ENCODE measurements at places on chromosomes 6 and 20.
A peak's percentile ranks its signal among the peaks of the same experiment; 100 is the strongest.

DNA sequence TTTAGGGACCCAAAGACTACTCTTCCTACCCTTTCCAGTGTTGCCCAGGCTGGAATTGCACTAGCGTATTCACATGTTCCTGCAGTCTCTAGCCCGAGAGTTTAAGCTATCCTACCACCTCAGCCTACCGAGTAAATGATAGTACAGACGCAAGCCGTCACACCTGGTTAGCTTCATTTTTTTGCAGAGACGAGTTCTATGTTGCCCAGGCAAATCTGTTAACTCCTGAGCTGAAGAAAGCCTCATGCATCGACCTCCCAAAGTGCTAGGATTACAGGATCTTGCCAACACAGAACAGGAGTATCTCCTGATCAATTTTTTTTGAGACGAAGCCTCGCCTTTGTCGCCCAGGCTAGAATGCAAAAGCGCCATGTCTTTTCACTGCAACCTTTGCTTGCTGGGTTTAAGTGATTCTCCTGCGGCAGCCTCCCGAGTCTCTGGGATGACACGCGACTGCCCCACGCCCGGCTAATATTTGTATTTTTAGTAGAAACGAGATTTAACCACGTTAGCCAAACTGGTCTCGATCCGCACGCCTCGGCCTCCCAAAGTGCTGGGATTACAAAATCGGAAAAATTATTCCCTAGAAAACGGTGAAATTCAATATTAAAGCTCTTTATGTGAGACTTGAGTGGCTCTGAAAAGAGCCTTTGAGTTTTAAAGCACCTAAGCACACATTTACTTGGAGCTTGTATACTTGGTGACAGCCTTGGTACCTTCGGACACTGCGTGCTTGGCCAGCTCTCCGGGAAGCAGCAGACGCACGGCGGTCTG is 128.5 kb downstream of the HFE start:
- DNase-seq = no peak

DNA sequence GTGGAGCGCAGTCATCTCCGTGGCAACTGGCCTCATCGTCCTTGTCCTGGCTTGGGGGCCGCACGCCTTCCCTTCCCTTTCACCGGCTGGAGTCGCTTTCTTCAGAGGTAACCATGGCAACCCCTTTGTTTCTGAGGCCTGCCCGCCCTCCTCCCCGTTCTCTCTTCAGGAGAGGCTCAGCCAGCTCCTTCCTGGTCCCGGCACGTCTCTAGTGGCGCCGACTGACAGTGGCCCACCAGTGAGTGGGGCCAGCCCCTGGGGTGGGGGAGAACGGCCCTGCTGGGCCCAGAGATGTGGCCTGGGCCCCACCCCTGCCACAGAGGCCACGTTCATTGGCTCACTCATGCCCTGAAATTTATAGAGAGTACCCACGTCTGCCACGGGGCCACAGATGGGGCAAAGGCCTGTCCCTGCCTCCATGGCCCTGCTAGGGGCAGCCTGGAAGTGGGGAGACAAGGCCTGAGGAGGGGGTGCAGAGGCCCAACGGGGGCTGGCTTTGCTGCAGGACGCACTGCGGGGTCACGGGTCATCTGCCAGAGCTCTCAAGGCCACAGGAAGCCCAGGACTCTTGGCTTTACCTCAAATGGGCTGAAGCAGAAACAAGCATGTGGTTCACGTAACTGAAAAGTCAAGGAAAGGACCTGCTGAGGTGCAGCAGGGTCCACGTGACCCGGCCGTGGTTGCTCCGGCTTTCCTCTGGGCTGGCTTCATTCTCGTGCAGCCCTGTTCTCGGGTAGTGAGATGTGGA is 1.4 kb upstream of the OSBPL2 start:
- DNase-seq = peak; percentile 49

DNA sequence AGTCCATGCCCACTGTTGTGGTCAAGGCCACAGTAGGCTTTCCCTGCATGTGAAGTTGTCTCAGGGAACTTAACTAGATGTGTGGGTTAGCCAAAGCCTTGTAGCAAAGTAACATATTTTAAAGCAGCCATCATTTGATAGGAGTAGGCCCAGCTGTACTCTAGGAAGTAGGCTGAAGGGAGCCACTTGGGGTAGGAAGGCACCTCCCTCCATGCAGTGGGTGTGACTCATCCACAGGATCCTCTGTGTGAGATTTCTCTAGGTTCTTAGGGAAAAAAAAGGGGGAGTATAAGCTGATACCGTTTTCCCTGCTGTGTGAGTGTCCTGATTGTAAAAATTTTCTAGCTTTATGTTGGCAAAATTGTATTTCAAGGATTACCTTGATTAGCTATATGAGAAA is 44.7 kb downstream of the VAPB start:
- DNase-seq = no peak

DNA sequence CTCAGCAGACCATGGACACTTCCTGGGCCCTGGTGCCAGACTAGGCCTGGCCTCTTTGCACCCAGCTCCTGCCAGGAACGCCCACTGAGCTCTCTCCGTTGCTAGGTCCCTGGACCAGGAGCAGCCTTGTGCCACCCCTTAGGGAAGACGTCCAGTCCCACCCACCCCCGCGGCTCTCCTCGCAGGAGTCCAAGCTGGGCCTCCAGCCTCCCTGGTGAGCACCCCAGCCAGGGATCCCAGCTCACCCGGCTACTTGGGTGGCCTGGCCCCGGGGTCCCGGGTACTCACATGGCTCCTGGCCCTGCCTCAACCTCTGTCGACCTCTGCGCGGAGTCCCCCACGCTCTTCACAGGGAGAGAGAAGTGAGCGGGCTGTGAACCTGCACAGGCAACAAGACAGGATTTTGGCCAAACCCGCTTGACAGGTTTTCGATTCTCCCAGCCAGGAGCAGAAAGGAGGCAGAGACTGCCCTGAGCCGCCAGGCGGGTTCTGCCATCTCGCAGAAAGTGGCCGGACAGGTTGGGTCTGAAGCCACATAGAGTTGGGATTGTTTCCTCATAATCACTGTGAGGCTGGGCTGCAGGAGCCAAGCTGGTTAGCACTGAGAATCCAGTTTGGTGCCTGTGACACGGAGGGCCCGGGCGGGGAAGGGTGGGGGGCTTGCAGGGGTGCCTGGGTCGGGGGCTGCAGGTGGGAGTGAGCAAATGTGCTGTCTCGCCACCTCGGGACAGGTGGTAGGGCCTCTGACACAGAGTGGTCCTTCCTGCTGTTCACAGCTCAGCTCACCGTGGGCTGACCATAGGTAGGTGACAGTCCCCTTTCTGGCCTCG is at the start of gene RBBP8NL:
Gene RBBP8NL (minus strand): TSS at position 368 of the 830 bp plus-strand sequence. CDS start 7,892 bp downstream, outside the sequence.
- DNase-seq = no peak

DNA sequence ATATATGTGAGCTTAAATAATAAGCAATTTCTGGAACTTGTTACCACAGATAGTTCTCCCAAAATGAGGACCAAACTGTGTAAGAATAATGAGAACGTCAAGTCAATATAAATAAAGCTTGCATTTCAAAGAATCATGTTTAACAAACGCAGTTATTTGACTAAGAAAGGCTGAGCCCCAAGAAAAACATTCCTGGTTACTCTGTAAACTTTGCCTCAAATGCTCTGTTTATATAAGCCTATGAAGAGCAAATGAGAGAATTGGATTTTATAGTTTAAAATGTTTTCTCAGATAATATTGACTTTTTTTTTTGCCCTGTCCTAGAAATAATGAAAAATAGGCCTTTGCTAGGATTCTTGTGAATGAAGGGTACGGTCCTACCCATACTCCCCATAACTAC is 81.3 kb downstream of the C6orf52 start:
- DNase-seq = no peak

DNA sequence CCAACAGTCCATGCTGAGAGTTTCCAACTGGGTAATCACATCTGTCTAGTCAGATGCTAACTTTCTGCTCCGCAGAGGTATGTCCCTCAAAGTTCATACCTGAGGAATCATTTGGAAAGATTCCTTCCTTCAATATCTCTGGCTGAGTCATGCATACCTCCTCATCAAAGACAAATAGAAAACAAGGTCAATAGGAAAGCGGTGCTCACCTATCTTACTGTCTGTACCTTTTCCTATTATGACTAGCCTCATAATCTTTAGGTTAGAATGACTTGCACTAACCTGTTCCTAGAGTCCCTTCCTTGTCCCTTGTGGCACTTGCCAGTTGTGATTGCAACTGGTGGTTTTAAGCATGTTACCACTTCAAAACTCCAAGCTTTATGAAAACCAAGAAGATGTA is 78.2 kb upstream of the PTPRK start:
- DNase-seq = no peak

GRCh38 chr6:70309243-70309642 is 6.4 kb upstream of the COL9A1 start:
- DNase-seq = no peak

DNA sequence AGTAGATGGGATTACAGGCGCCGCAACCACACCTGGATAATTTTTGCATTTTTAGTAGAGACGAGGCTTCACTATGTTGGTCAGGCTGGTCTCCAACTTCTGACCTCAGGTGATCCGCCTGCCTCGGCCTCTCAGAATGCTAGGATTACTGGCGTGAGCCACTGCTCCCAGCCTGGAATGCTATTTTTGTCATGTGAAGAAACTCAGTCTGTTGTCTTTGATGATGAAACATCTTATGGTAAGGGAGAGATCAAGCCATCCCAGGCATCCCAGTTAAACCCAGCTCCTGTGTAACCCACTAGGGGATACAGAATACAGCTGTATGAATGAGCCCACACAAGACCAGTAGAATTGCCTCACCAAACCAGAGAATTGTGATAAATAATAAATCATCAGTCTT is 83.6 kb upstream of the RBM24 start:
- DNase-seq = no peak

DNA sequence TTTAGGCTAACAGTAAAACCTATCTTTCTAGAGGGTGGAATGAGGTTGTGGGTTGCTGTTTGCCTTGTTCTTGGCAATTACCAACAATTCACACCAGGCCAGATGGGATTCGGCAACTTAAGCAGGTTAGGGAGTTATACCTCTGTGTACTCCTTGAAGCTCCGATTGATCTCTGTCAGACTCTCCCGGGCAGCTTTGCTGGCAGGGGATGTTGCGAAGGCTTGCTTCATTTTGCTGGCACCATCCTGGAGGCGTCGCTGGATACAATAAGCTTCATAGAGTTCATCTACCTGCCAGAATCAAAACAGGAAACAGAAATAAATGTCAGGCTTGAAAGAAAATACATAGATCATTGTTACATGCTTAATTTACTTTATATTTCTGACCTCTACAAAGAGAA is 66.4 kb upstream of the ARMH2 start:
- DNase-seq = no peak

DNA sequence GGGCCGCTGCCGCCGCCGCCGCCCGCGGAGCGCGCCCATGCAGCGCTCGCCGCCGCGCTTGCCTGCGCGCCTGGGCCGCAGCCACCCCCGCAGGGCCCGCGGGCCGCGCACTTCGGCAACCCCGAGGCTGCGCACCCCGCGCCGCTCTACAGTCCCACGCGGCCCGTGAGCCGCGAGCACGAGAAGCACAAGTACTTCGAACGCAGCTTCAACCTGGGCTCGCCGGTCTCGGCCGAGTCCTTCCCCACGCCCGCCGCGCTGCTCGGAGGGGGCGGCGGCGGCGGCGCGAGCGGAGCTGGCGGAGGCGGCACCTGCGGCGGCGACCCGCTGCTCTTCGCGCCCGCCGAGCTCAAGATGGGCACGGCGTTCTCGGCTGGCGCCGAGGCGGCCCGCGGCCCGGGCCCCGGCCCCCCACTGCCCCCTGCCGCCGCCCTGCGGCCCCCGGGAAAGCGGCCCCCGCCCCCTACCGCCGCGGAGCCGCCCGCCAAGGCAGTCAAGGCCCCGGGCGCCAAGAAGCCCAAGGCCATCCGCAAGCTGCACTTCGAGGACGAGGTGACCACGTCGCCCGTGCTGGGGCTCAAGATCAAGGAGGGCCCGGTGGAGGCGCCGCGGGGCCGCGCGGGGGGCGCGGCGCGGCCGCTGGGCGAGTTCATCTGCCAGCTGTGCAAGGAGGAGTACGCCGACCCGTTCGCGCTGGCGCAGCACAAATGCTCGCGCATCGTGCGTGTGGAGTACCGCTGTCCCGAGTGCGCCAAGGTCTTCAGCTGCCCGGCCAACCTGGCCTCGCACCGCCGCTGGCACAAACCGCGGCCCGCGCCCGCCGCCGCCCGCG is 730 bp downstream of the INSM1 start:
- DNase-seq = peak; percentile 22

DNA sequence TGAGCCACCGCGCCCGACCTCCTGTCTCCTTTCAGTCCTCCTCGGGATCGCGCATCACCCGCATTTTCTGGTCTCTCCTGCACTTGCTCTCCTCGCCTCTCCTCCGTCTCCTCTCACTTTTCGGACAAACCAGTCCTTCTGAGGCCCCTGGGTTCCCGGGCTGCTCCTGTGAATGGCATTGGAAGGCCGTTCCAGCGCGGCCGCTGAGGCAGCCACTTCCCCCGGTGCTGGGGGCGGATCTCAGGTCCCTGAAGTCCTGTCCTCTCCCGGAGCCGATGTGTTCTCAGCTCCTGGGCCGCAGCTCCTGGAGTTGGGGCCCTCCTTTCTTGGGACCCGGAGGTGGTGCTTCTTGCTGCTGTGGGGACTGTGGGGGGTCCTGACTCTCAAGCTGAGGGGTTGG is 803 bp downstream of the MICB start:
- peak; percentile 22 for DNase-seq

GRCh38 chr20:47606983-47607613 is 105.4 kb downstream of the NCOA3 start:
- no peak for DNase-seq

- no peak for DNase-seq
Observed at GRCh38 chr6:26296857-26297648, 67.9 kb upstream of the BTN3A2 start.

- no peak for DNase-seq
Observed at GRCh38 chr6:16872543-16873235, 111.4 kb upstream of the ATXN1 start.

- DNase-seq = no peak
Observed at GRCh38 chr6:32076321-32076809, 32.8 kb downstream of the TNXB start.

DNA sequence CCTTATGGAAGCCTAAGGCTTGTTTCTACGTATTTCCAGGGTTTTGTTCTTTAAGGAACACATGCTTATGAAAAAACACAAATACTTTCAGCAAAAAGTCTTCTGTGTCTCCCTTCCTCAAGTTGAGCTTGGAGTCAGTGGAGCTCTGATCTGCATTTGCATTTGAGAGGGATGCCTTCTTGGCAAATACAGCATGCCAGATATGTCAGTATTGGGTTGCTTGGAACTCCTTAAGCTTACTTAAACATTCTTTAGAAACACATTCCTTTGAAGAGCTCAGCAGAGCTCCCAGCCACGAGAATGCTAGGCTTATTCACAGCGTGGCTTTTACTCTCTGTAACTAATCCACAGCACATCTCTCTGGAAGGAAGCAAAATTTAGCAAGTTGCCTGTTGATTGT is 68.3 kb downstream of the ANKRD6 start:
- DNase-seq = no peak
